Left ventricle myocardium inferior (tissue), 1 donor: ENCODE measurements at places on chromosomes 2 and 18. TPM values are rescaled to one million over a fixed set of nuclear protein-coding genes. Genes with fewer than 3 reads are reported as not detected.

LRATD1 gene
- total RNA-seq = 3.1 TPM

CCDC88A gene
- 21.7 TPM for total RNA-seq

ARL6IP6 gene
- 5.5 TPM for total RNA-seq

LIMS2 gene
- total RNA-seq = 173 TPM
